ENCODE measurements at places on chromosomes 16 and 17.

DNA sequence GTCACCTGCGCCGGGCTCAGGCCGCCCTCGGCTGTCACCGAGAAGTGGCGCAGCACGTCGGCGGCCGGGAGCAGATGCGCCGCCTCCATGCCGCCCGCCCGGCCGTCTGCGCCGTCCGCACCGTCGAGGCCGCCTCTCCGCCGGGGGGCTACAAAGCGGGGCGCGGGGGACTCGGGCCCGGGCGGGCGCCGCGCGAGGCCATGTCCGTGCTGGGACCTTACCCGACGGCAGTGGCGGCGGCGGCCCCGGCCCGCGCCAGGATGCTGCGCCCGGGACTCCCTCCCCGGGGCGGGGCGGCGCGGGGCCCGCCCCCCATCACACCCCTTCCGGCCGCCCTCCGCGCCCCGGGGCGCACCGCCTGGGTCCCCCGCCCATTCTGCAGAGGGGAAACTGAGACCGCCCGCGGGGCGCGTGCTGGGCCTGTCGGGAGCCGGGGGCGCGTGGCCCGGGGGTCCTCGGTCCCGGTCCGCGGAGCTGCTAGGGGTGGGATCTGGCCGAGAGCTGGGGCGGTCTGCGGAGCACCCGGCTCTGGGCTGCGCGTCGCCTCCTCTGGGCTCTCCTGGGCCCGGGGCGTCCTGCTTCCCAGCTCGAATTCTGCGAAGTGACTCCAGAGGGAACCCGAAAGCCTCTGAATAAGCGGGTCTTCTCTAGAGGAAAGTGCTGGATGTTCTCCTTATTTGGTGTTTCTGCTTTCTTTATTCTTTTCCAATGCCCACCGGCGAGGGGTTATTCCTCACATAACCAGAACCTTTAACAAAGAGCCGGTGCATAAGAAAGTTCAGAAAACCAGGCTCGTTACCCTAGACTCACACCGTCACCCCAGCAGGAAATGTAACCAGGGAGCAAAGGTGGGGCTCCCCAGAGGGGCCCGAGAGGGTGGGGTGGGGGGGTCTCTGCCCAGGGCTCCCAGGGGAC is at the start of gene ATP2A3:
ATP2A3 (minus strand) TSS at position 235 of the 915 bp plus-strand sequence; CDS start at position 89, 146 bp downstream.
- peak; percentile 51 for DNase-seq

- no peak for DNase-seq
Measured at GRCh38 chr16:69404275-69404805, 18.5 kb upstream of the TERF2 start.

GRCh38 chr16:88983165-88983564 is 6.2 kb upstream of the CBFA2T3 start:
- DNase-seq, result no peak

GRCh38 chr16:25198021-25198420 is 18.7 kb upstream of the AQP8 start:
- DNase-seq, result no peak

- no peak for DNase-seq
Measured at GRCh38 chr17:39264119-39264518, 38.4 kb upstream of the STAC2 start.

- DNase-seq, result no peak
Measured at GRCh38 chr17:4840893-4841242, 7.7 kb downstream of the MINK1 start.

DNA sequence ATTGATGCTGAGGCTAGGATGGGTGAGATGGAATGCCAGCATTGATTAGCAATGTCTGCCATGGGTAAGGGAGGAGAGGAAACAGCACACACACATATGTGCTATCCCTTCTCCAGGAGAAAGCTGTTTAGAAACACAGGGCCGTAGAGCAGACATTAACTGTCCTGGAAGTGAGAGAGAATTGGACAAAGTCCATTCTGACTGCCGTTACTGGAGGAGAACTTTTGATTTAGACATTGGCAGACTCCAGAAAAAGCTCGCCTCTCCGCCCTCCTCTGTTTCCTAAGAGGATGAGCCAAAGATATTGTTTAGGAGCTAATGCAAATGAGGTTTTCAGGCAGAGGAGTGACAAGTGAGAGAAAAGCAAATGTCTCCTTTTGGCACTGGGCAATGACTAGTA is 237.0 kb downstream of the HAPSTR1 start:
- no peak for DNase-seq

DNA sequence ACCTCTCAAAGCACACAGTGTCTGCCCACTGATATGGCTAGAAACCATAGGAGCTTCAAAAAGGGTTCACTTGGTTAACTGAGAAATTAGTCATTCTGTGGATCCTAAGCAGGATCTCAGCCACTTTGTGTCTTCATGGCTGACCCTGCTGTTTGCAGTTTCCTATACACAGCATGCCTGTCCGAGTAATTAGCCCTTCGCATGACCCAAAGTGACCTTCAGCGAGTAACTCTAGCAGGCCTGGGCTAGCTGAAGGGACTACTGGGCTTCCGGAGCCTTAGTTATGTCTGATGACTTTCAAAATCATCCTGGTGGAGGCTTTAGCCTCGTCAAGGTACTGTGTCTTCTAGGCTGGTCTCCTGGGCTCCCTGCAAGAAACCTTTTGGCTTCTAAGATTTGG is 28.9 kb upstream of the FBXW10B start:
- no peak for DNase-seq

DNA sequence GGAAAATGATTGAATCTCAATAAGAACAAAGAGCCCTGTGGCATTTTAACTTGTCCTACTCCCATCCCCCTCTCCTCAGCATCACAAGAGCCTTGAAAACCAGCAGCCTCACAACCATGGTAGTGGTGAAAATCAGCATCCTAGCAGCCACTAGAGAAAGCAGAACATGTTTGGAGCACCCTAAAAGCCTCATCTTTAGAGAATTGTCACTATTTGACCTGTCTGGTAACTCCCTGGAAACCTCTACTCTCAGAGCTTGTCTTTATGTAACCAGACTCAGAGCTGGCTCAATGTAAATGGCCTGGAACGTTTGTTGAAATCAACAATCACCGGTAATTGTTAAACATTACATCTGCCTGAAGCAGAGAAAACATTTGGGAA is 70.8 kb downstream of the MMD start:
- DNase-seq, result no peak

DNA sequence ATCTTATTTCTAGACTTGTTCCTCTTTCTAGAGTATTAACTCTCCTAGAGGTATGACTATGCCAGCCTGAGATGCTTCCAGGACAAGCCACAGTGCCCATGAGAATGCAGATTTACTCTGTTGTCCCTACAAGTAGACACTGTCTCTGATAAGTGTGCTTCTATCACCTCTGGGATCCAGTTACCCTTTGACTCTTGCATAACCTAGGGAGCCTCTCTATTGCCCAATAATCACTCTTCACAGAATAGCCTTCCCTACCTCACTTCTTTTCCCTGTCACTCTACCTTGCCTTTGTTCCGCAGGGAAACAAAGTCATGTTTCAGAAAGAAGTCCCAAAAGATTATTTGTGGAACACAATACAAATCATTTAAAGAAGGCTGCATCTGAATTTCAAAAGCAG is 1.6 kb upstream of the KRT34 start:
- DNase-seq, result no peak

- DNase-seq, result no peak
Measured at GRCh38 chr16:4703906-4704305, 10.5 kb downstream of the NUDT16L1 start.
